ENCODE measurements at places on chromosomes 4 and X.
A peak's percentile ranks its signal among the peaks of the same experiment; 100 is the strongest.

DNA sequence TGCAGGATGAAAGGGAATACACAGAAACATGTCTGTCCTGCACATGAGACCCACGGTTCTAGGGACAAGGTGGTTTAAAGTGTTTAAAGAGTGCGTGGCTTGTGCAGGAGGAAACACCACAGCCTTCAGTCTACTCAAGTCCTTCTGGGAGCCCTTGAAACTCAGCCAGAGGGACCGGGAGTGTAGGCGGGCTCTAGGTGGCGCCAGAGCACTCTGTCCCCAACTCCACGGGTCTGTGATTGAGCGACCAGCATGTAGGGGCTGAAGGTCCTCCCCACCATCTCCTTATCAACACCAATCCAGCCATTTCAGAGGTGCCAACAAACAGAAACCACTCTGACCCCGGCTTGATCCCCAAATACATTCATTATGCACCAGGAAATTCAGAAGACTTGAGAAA is 82.0 kb upstream of the CLDN34 start:
- DNase-seq: peak; percentile 25

DNA sequence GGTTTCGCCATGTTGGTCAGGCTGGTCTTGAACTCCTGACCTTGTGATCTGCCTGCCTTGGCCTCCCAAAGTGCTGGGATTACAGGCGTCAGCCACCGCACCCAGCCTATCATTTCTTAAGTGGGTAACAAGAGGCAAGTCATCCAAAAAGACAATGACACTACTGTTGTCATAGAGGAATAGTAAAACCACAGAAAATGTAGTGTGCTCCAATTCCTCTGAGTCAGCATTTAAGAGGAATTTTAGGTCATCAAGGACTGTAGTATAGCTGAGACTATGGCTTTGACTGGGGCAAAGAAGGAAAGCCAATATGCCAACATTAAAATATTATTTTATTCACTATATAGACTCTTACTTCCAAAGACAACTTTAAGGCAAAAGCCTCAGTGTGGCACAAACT is 48.4 kb downstream of the ATP8A1 start:
- DNase-seq: no peak

DNA sequence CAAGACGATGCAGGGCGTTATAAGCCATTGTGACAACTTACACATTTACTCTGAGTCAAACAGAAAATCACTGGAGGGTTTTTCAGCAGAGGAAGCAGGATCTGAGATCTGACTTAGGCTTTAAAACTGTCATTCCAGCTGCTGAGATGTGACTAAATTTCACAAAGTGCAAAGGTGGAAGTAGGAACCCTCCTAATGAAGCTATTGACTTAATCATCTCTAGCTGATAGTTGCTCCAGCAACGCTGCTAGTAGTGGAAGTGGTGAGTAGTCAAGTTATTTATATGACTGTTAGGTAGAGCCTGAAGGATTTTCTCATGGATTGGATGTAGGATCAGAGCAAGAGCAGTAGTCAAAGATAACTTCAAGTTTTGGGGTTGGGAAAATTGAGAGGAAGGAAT is 218.6 kb downstream of the GRID2 start:
- no peak for DNase-seq

DNA sequence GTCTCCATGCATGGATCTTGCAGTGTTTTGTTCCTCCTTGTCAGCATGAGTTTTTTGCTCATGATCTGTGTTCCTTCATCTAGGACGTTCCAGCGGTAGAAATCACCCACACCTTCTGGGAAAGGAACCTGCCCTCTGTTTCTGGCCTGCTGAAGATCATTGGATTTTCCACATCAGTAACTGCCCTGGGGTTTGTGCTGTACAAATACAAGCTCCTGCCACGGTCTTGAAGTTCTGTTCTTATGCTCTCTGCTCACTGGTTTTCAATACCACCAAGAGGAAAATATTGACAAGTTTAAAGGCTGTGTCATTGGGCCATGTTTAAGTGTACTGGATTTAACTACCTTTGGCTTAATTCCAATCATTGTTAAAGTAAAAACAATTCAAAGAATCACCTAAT is 88.2 kb downstream of the MAOA start:
- no peak for DNase-seq

- no peak for DNase-seq
These were observed 95.7 kb upstream of the IL15 start for GRCh38 chr4:141540643-141541042.

DNA sequence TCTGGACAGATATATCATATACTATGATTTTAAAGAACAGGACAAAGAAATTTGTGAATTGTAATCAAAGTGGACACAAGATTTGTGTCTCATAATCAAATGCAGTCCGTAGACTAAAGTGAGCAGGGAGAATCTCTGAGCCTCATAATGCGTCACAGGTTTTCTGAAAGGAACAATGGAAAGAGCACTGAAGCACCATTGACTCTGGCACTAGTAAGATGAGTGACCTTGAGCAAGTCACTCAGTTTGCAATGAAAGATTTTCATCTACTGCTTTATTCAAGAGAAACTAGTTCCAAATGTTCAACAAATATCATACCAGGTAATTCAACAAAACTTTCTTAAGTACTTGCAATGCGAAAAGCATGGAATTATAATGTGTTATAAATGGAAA is 315.3 kb downstream of the MAPK10 start:
- DNase-seq: no peak

DNA sequence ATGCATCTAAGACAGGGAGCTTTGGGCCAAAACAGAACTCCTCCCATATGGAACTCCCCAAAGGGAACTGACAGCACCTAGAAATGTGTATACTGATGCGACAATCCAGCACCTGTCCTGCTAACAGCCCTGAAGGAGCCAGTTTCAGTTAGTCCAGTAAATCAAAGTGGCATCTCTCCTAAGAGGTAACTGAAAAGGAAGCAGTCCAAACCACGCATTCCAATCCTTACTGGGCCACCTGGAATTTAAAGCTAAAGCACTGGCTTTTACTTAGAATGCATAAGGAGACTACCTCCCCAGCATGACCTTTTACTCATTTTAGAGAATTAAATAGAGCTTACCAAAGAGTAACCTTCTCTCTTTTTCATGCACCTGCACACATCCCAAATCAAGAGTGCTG is 586.8 kb upstream of the PITX2 start:
- no peak for DNase-seq

DNA sequence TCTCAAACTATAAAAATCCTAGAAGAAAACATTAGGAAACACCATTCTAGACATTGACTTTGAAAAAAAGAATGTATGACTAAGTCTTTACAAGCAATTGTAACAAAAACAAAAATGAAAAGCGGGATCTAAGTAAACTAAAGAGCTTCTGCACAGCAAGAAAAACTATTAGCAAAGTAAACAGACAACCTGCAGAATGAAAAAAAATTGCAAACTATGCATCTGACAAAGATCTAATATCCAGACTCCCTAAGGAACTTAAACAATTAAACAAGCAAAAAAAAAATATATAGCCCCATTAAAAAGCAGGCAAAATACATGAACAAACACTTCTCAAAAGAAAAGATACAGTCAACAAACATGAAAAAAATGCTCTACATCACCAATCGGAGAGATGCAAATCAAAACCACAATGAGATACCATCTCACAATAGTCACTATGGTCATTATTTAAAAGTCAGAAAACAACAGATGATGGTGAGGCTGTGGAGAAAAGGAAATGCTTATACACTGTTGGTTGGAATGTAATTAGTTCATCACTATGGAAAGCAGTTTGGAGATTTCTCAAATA is 168.1 kb downstream of the EPHA5 start:
- no peak for DNase-seq

GRCh38 chr4:10023806-10024205 is 2.5 kb upstream of the SLC2A9 start:
- peak; percentile 13 for DNase-seq

- no peak for DNase-seq
These were observed 132.2 kb upstream of the NDP start for GRCh38 chrX:44105228-44105913.

- DNase-seq: no peak
These were observed 61.9 kb downstream of the DCTD start for GRCh38 chr4:182855312-182855711.

DNA sequence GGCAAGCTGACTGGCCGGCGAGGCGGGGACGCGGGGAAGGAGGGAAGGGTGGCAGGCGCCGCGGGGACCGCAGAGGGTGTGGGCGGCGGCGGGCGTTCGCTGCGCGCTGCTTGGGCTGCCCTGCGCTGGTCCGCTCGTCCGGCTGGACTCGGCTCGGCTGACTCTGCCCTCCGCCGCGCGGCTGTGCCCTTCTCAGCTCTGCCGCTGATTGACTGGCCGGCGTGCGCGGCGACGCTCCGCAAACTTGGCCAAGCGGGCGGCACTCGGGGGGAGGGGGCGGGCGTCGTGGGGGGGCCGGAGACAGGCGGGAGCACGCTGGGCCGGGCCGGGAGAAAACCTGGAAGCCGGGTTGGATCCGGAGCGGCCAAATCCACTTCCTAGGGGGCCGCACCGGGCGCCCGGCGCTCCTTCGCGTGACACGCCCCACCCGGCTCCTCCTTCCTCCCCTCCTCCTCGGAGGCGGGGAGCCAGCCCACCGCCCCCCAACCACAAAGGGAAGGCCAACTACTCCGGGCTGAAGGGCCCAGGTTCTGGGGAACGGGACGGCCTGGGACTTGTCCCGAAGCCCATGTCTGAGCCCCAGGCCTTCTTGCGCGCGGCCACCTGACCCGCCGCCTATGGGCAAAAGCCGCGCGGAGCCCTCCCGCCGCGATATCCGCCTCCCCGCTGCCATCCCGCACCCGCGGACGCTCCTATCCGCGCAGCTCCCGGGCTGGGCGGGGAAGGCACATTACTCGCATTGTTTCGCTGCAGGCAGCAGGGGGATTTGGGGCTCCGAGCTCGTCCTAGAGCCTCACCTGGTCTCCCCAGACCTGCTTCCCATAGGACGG is at the start of gene GPC4:
GPC4 (minus strand) TSS at position 214 of the 830 bp plus-strand sequence. CDS start 524 bp downstream, outside the sequence.
- DNase-seq: peak; percentile 23

- DNase-seq: no peak
These were observed 64.8 kb downstream of the FNIP2 start for GRCh38 chr4:158833602-158834001.

GRCh38 chrX:70774223-70774622 is 134.3 kb downstream of the TEX11 start:
- DNase-seq: peak; percentile 26

GRCh38 chrX:75547783-75548182 is 24.9 kb upstream of the ZDHHC15 start:
- DNase-seq: peak; percentile 77

DNA sequence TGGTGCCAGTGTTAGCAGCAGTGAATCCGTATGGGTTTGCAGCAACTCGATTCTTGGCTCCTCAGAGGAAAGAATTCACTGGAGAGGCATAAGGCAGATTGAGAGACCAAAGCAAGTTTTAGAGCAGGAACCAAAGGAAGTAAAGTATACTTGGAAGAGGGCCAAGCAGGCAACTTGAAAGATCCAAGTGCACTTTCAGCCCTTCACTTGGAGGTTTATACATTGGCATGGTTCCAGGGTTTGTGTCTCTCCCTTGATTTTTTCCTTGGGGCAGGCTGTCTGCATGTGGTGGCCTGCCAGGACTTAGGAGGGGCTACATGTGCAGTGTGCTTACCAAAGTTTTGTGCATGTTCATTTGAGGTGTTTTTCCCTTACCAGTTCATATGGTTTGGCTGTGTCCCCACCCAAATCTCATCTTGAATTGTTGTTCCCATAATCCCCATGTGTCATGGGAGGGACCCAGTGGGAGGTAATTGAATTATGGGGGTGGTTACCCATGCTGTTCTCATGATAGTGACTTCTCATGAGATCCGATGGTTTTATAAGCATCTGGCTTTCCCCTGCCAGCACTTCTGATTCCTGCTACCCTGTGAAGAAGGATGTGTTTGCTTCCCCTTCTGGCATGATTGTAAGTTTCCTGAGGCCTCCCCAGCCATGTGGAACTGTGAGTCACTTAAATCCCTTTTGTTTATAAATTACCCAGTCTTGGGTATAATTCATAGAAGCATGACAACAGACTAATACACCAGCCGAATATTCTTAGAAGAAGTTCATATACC is 86.2 kb upstream of the TSPAN5 start:
- no peak for DNase-seq

GRCh38 chr4:6824071-6824470 is 41.5 kb downstream of the KIAA0232 start:
- DNase-seq: no peak

- no peak for DNase-seq
These were observed 1.2 kb upstream of the PDZD4 start for GRCh38 chrX:153831429-153832150.

Data from Kasumi-1 (cell line).